ENCODE measurements at places on chromosomes 7 and 10. TPM values are rescaled to one million over a fixed set of nuclear protein-coding genes. Genes with fewer than 3 reads are reported as not detected.

ZNF37A gene
- total RNA-seq, result 6.7 TPM

PSD gene
- 0.60 TPM for total RNA-seq

TMEM229A gene
- not detected for total RNA-seq

PPP1R17 gene
- not detected for total RNA-seq

SPDYE9 gene
- total RNA-seq, result not detected

COL28A1 gene
- total RNA-seq, result 0.56 TPM

SLC18A3 gene
- not detected for total RNA-seq

SORCS3 gene
- not detected for total RNA-seq

ZNF438 gene
- total RNA-seq, result 2.3 TPM

TWIST1 gene
- total RNA-seq, result 3.8 TPM

CLEC5A gene
- total RNA-seq, result not detected

CYP3A4 gene
- total RNA-seq, result not detected

FAM3C gene
- total RNA-seq, result 35.3 TPM

USP54 gene
- total RNA-seq, result 9.6 TPM

MUC12 gene
- 16.2 TPM for total RNA-seq

CFAP70 gene
- 0.12 TPM for total RNA-seq

SH2D4B gene
- not detected for total RNA-seq

SLC18A2 gene
- total RNA-seq, result not detected

TAC1 gene
- not detected for total RNA-seq

PARP12 gene
- 21.7 TPM for total RNA-seq

PAOX gene
- total RNA-seq, result 1.8 TPM

ABCB1 gene
- total RNA-seq, result not detected

SPDYE8 gene
- total RNA-seq, result not detected

GPR85 gene
- not detected for total RNA-seq

SH2B2 gene
- 4.6 TPM for total RNA-seq

PDZD8 gene
- total RNA-seq, result 18.8 TPM

STEAP1B gene
- total RNA-seq, result not detected

BAMBI gene
- total RNA-seq, result 13.7 TPM

MYL7 gene
- not detected for total RNA-seq

NPC1L1 gene
- total RNA-seq, result 0.06 TPM

NPFFR1 gene
- not detected for total RNA-seq

MTERF1 gene
- total RNA-seq, result 10.1 TPM

PDZD7 gene
- 1.2 TPM for total RNA-seq

GRM3 gene
- total RNA-seq, result not detected

TMEM120A gene
- 43.6 TPM for total RNA-seq

CDK1 gene
- total RNA-seq, result 91.7 TPM

NME8 gene
- not detected for total RNA-seq

SLC26A5 gene
- not detected for total RNA-seq

CHST15 gene
- total RNA-seq, result 9.4 TPM

CH25H gene
- 0.15 TPM for total RNA-seq

PPP1R3C gene
- total RNA-seq, result 21.0 TPM

PCLO gene
- total RNA-seq, result 1.2 TPM

TMUB1 gene
- total RNA-seq, result 55.8 TPM

FOXI2 gene
- not detected for total RNA-seq

ACTL6B gene
- total RNA-seq, result not detected
